ENCODE measurements at places on chromosomes 5 and 9. TPM values are rescaled to one million over a fixed set of nuclear protein-coding genes. Genes with fewer than 3 reads are reported as not detected.

Gene PKD2L2
- not detected for total RNA-seq

Gene OR1Q1
- total RNA-seq = not detected

Gene CTNND2
- total RNA-seq = 10.1 TPM

Gene RNF224
- not detected for total RNA-seq

Gene CCL27
- not detected for total RNA-seq

Gene MINAR2
- total RNA-seq = not detected

Gene SAXO1
- 0.49 TPM for total RNA-seq

- DNase-seq = peak; percentile 78
Observed at GRCh38 chr5:140575309-140575708, 10.7 kb downstream of the SLC35A4 start.

GRCh38 chr9:136981588-136982231 is 1.1 kb upstream of the LCNL1 start:
- DNase-seq = no peak

GRCh38 chr5:39158786-39159185 is 60.6 kb downstream of the FYB1 start:
- no peak for DNase-seq

GRCh38 chr5:72557167-72558045 is 50.2 kb upstream of the ZNF366 start:
- peak; percentile 58 for DNase-seq

- DNase-seq = no peak
Observed at GRCh38 chr9:77883133-77883532, 148.5 kb downstream of the GNAQ start.

DNA sequence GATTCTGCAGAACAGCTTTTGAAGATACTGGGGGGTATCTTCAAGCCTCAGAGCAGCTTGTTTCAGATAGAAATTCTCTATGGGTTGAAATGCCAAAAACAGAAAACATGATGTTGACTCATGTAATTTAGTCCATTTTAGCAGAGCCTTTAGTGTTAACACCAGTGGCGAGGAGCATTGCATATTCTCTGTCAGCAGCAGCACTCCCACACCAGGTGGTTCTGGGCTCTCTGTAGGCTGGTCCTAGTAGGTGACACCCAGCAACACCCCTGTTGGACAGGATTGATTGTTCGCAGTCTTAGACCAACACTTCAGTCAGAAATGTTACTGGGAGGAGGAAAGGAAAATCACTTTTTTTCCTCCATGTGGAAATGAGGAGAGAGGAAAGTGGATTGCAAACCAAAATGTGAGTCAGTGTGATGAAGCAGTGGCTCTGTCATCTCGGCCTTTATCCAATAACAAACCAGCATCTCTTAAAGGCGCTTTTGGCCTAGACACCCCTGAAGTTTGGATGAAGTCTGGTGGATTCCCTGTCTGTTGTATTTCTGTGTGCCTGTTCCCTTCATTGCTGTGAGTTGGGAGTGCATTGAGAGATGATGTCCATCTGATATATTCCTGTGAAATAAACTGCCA is 16.8 kb downstream of the SLC46A2 start:
- no peak for DNase-seq
